Prostate gland (tissue), 2 donors: ENCODE measurements at places on chromosomes 11 and 22.
A peak's percentile ranks its signal among the peaks of the same experiment; 100 is the strongest.

DNA sequence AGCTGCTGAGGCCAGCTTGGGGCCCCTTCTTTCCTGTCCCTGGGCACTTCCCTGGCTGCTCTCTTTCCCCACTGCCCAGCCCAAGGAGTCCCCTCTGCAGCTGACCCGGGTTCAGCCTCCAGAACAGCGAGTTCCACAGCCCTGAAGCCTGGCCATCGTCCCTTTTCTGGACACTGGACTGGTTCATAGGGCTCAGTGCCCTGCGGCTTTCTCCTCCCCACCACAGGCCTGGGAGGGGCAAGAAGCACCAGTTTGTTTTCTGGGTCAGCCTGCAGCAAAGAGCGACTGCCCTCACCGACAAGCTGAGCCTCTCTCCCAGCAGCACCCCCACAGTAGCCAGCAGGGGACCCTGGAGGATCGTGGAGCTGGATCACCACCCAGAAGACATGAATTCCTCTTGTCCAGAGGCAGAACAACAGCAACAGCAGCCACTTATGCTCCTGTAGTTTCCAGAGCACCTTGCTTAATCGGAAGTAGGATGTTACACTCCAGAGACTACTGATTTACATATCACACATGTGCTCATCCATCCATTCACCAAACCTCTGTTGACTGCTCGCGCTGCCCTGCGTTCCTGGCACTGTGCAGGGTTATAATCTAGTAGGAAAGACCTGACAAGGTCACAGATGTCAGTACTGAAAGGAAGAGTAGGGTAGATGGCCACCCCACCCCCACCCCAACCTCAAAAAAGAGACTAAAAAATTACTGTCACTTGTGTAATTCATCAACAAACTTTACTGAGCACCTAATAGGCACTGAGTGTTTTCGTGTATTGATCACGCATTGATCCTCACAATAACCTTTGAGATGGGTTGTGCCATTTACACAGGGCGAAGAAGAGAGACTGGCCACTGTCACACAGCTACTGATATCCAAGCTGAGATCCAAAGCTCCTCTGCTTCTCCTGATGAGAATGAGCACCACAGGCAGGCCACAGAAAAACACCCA is 13.0 kb upstream of the CXCR5 start:
- DNase-seq = peak; percentile 41
- H3K27me3 ChIP-seq = no peaks in the 10 kb centered on the region
- peak overlapping the region; percentile 9 for H3K4me3 ChIP-seq

- H3K36me3 ChIP-seq = no peaks in the 10 kb centered on the region
- no peak for DNase-seq
- no peaks in the 10 kb centered on the region for H3K4me1 ChIP-seq
- no peaks in the 10 kb centered on the region for H3K27me3 ChIP-seq
- H3K4me3 ChIP-seq = no peak overlapping the region
Observed at GRCh38 chr11:335779-336658, 15.4 kb upstream of the IFITM3 start.

DNA sequence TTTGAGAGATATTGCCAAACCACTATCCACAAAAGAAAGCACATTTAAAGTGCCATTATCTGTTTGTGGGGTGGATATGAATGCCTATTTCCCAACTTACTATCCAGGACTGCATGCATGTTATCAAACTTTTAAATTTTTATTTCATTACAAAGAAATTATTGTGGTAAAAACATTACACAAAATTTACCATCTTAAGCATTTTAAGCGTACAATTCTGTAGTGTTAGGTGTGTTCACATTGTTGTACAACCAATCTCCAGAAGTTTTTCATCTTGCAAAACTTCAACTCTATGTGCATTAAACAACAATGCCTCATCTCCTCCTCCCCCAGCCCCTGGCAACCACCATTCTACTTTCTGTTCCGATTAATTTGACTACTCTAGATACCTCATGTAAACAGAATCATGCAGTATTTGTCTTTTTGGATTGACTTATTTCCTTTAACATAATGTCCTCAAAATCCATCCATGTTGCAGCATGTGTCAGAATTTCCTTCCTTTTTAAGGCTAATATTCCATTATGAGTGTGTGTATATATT is 17.6 kb upstream of the CD44 start:
- no peak for DNase-seq
- H3K27me3 ChIP-seq = no peaks in the 10 kb centered on the region
- H3K4me1 ChIP-seq = no peaks in the 10 kb centered on the region
- no peak overlapping the region for H3K4me3 ChIP-seq
- no peak overlapping the region for H3K27ac ChIP-seq
- H3K36me3 ChIP-seq = no peaks in the 10 kb centered on the region

DNA sequence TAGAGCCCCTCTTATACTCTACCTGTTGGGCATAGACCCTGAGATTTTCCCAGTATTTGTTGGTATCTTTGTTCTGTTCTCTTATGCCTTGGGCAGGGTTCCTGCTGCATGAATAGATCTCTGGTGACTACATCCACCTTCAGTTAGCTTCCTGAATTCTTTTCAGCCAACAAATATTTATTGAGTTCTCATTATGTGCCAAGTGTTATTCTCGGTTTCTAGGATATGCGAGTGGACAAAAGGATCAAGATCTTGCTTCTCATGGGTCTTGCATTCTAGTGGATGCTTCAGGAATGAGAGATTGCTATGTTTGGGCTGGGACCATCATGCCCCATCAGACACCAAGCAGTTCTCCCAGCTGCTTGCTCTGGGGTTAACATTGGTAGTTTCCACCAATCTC is 340.0 kb downstream of the METTL15 start:
- no peaks in the 10 kb centered on the region for H3K4me1 ChIP-seq
- DNase-seq = no peak

DNA sequence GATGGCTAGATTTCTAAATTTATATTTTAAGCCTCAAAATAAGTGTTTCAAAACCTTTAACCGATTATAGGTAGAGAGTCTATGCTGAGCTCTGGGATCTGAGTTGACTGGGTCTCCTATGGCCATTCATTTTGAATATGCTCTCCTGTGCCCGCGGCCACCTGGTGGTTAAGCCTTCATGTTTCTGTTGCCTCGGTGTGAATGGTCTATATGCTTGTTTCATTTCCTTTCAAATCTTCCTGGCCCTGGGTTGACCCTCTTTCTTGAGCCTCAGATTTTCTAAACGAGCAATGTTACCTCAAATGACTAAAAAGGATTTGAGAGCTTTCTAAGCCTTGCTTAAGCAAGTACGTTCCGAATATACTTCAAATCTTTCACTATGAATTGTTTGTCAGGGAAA is 789.4 kb upstream of the KIRREL3 start:
- H3K27ac ChIP-seq = no peak overlapping the region
- no peak for DNase-seq
- H3K27me3 ChIP-seq = no peaks in the 10 kb centered on the region
- no peaks in the 10 kb centered on the region for H3K4me1 ChIP-seq
- no peak overlapping the region for H3K4me3 ChIP-seq
- H3K36me3 ChIP-seq = no peaks in the 10 kb centered on the region

DNA sequence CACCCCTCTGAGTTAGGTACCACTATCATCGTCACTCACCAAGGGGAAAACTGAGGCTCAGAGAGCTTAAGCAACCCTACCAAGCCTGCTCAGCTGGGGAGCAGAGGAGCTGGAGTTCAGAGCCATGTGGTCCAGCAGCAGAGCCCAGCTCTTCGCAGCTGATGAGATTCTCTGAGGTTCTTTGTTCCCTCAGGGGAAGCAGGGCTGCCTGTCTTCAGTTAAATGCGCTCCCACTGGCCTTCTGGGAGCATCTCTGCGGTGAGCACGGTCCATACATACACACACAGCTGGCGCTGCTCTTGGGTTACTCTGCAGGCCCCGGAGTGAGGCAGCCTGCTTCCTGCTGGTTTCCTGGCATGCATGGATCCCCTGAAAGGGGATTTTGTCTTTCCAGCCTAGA is 5.2 kb upstream of the PTGDR2 start:
- no peaks in the 10 kb centered on the region for H3K4me1 ChIP-seq
- no peaks in the 10 kb centered on the region for H3K27me3 ChIP-seq
- H3K4me3 ChIP-seq = no peak overlapping the region
- H3K36me3 ChIP-seq = no peaks in the 10 kb centered on the region
- no peak for DNase-seq

DNA sequence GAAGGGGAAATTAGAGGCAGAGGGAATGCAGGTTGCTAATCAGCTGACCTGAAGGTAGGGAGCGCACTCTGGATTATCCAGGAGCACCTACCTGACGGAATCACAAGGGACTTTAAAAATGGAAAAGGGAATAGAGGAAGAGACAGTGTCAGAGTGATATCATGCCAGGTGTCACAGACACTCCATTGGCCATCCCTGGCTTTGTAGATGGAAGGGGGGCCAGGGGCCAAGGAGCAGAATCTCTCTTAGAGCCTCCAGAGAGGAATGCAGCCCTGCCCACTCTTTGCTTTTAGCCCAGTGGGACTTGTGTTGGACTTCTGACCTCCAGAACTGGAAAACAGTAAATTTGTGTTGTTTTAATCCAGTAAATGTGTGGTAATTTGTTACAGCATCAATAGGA is 37.9 kb downstream of the DKK3 start:
- no peak overlapping the region for H3K4me3 ChIP-seq
- no peak overlapping the region for H3K27ac ChIP-seq
- no peaks in the 10 kb centered on the region for H3K27me3 ChIP-seq
- H3K36me3 ChIP-seq = no peaks in the 10 kb centered on the region

DNA sequence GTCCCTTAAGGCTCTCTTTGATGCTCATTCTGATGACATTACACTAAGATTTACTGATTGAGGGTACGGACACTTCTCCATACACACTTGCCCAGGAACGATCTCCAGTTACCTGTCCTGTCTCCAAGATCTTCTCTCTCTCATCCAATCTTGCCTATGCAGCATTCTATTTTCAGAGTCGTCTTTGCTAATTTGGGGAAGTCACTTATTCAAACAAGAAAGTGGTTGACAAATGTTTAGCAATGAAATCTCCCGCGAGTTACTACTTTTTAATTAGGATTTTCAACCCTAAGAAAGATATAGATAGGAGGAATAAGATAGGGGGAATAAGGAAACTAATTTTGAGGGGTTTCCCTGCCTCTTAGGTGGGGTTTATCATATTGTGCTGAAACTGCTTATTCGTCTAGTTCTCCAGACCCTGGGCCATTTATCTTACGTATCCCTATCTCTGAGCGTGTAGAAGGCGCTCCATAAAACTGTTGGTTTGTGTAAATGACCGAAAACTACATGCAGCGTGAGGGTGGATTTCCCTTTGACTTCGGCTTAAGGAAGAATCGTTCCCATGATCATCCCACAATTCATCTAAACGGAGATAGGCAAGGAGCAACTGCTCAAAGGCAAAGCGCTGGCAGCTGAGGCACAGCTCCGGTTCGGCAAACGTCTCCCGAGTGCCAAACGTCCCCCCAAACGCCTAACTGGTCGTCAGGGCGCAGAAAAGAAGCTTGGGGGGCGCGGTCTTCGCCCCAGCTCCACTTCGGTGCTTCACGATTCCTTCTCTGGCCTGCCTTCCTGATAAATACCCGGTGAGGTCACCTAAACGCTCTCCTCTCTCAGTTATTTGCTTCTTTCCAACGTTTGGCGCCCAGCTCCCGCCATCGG is 804 bp downstream of the APIP start:
- peak; percentile 38 for DNase-seq
- peak overlapping the region; percentile 58 for H3K4me3 ChIP-seq
- no peaks in the 10 kb centered on the region for H3K36me3 ChIP-seq
- H3K4me1 ChIP-seq = no peaks in the 10 kb centered on the region
- H3K27ac ChIP-seq = peak overlapping the region; percentile 98

GRCh38 chr22:36702842-36703215 is 723 bp downstream of the CACNG2 start:
- H3K27me3 ChIP-seq = peaks cover 15% of the 10 kb centered on the region
- no peak overlapping the region for H3K27ac ChIP-seq
- H3K4me1 ChIP-seq = no peaks in the 10 kb centered on the region
- no peaks in the 10 kb centered on the region for H3K36me3 ChIP-seq
- no peak for DNase-seq

- no peaks in the 10 kb centered on the region for H3K36me3 ChIP-seq
- no peak for DNase-seq
- no peaks in the 10 kb centered on the region for H3K27me3 ChIP-seq
- H3K4me1 ChIP-seq = no peaks in the 10 kb centered on the region
Observed at GRCh38 chr11:112797648-112798293, 163.4 kb upstream of the NCAM1 start.

GRCh38 chr11:68751331-68751856 is at the start of gene TESMIN:
TESMIN (minus strand) TSS chr11:68751520; CDS start chr11:68750660, 860 bp downstream.
- no peaks in the 10 kb centered on the region for H3K4me1 ChIP-seq
- H3K27ac ChIP-seq = peak within 1 kb of the TSS; percentile 71
- H3K4me3 ChIP-seq = peak within 1 kb of the TSS; percentile 53
- peak; percentile 95 for DNase-seq
- no peaks in the 10 kb centered on the region for H3K27me3 ChIP-seq

- no peaks in the 10 kb centered on the region for H3K36me3 ChIP-seq
- H3K4me1 ChIP-seq = no peaks in the 10 kb centered on the region
- no peak overlapping the region for H3K4me3 ChIP-seq
- DNase-seq = no peak
- H3K27ac ChIP-seq = no peak overlapping the region
Observed at GRCh38 chr11:108199446-108200321, 22.8 kb downstream of the NPAT start.

DNA sequence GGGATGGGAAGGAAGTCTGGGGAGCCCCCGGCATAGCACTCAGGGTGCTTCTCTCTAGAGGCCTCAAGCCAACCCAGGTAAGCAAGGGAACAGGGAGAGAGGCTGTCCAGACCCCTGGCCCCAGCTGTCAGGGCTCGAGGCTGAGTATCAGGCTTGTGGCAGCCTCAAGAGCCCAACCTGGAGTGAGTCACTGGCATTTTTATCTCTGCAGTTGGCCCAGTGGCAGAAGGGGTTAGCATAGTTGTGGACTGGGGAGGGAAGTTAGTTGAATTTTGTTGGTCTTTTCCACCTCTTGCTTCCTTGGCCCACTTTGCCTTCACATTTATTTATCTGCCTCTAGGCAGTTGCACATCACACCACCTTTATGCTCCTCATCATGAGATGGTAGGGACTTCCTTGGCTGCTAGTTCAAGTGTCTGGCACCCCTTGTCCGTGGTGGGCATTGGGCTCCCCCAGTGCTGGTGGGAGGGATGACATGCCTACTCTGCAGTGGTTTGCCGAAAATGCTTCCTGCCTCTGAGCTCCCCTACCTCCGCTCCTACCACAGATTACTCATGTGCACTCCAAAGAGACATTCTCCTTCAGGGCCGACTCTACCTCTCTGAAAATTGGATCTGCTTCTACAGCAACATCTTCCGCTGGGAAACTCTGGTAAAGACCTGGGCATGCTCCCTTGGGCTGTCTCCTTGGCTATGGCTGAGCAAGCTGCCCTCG is 60.1 kb downstream of the SCN3B start:
- no peaks in the 10 kb centered on the region for H3K36me3 ChIP-seq
- no peak overlapping the region for H3K27ac ChIP-seq
- DNase-seq = no peak
- no peaks in the 10 kb centered on the region for H3K27me3 ChIP-seq

- peaks cover 3% of the 10 kb centered on the region for H3K4me1 ChIP-seq
- H3K36me3 ChIP-seq = no peaks in the 10 kb centered on the region
- peak; percentile 77 for DNase-seq
- H3K27me3 ChIP-seq = no peaks in the 10 kb centered on the region
- H3K4me3 ChIP-seq = no peak overlapping the region
Observed at GRCh38 chr22:45263463-45264269, 21.1 kb upstream of the UPK3A start.

- H3K27me3 ChIP-seq = no peaks in the 10 kb centered on the region
- no peaks in the 10 kb centered on the region for H3K36me3 ChIP-seq
- H3K27ac ChIP-seq = no peak overlapping the region
- peaks cover 5% of the 10 kb centered on the region for H3K4me1 ChIP-seq
- no peak for DNase-seq
Observed at GRCh38 chr22:19110646-19111045, 11.6 kb downstream of the DGCR2 start.
